ENCODE measurements at places on chromosomes 4 and X. TPM values are rescaled to one million over a fixed set of nuclear protein-coding genes. Genes with fewer than 3 reads are reported as not detected.

DNA sequence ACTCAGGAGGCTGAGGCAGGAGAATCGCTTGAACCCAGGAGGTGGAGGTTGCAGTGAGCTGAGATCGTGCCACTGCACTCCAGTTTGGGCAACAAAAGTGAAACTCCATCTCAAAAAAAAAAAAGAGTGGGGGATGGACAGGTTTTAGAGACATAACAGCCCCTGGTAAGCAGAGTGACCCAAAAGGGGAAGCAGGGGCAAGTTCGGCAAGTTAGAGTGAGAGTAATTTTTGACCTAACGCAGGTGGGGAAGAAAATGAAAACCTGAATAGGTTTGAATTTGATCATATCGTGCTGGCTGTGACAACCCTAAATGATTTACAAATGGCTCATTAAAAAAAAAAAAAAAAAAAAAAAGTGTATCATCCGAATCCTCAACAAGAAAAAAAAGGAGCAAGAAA lies 25.7 kb upstream of the TMEM131L start:
- DNase-seq = no peak

Gene CACNA1F
- total RNA-seq = not detected

Gene ATP8A1
- total RNA-seq = 32.3 TPM

DNA sequence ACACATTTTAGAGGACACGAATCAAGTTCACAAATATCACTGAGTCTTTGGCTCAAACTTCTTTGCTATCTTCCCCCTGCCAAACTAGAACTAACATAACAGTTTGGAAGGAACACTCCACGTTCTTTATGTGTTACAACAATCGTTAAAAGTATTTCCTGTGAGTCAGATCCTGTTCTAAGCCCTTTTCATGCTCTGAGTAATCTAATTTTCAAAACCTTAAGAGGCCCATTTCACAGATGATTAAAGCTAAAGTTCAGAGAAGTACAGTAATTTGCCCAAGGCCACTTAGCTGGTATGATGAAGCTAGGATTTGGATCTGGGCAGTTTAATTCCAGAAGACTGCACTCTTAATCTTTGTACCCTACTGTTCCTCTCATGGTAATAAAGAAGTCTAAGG lies 854.4 kb upstream of the INTU start:
- peak; percentile 40 for DNase-seq

GRCh38 chr4:127224556-127224955 lies 408.2 kb upstream of the INTU start:
- no peak for DNase-seq

Data from lung microvascular endothelial cell (primary cell).